ENCODE measurements at places on chromosomes 4 and X.

GRCh38 chr4:35965300-35965699 is 279.0 kb downstream of the ARAP2 start:
- DNase-seq = no peak

DNA sequence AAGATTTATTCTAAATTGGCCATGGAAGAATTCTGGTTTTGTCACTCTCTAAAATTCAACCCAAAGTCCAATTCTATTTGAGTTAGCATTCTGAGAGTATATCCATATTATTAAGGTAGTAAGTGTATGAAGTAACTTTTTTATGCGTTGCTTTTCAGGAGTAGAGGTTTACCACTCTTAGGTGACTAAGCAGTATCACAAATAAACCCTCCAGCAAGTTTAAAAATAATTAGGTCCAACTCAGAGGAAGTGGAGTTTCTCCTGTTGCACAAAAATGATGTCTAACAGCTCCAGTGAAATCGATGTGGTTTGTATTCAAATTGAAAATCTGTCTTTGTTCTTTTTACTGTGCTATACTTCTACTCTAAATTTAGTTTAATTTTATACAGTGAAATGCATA is 6.6 kb downstream of the SCML1 start:
- no peak for DNase-seq

- DNase-seq = no peak
Observed at GRCh38 chr4:52852711-52853110, 9.4 kb upstream of the RASL11B start.

DNA sequence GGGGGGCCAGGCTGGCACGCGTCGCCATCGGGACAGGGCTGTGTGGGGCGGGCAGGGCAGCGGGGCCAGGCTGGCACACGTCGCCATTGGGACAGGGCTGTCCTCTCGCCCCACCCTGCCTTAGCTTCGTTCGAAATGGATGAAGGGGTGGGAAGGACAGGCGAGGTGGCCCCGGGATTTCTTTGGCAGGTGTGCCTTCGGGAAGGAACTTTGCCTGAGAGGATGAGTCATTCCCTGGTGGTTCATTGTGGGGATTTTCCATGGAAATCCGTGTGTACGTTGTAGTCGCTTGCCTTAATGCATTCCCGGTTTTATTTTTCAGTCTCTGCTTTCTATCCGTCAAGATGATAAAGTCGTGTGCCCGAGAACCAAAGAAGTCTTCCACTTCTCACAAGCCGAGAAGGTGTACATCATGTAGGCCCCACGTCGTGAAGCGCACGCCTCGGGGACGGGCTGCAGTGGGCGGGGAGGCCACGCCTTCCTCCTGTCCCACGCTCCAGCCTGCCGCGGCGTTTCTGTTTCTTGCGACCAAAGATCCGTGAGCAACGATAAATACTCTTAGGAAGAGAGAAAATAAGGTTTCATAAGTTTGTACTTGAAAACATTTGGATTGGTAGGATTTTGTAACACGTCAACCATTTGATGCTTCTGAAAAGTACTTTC is 8.1 kb upstream of the UVSSA start:
- DNase-seq = no peak
